ENCODE measurements at places on chromosomes 4 and X. TPM values are rescaled to one million over a fixed set of nuclear protein-coding genes. Genes with fewer than 3 reads are reported as not detected.

Gene TIMM8A
- 7.8 TPM for polyA plus RNA-seq

Gene TMEM35A
- polyA plus RNA-seq, result 1.5 TPM

Gene FOXR2
- polyA plus RNA-seq, result not detected

Gene ADH4
- polyA plus RNA-seq, result 0.42 TPM

Gene CNGA1
- 0.59 TPM for polyA plus RNA-seq

Gene ADGRG2
- polyA plus RNA-seq, result 14.3 TPM

- DNase-seq, result peak; percentile 16
Observed at GRCh38 chrX:10447564-10448214, 172.7 kb downstream of the MID1 start.

DNA sequence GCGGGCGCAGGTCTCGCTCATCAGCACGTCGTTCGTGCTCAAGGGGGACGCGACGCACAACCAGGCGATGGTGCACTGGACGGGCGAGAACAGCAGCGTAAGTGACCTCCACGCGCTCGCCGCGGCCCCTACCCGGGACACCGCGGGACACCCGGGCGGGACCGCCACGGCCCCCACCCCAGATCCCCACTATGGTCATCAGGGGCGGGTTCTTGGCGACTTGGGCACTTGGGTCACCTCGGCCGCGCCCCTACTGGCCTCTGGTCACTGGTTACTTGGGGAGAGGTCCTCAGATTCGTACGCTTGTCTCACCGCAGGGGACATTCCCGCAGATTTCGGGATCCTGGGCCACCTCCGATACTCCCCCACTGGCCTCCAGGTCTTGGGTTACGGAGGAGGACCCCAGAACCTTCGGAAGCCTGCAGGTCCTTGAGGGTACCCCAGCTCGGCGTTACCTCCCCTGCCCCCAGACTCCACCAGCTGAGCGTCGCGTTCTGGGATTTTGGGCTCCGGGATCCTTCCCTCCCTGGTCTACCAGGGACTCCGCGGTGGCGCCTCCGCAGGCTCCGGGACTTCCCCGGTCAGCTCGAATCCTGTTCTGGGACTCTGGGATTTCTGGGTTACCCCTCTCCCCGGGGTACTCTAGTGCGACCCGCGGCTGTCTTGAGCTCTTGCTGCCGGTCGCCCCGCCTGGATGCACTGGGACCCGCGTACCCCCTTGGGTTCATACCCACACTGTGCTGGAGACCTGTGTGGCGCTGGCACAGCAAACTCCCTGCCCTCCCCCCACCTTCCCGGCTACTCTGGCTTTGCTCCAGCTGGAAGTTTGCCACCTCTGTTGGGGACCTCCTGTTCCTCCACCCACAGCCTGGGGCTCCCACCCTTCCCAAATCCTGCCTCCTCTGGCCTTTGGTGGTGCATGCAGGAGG is 956 bp downstream of the SORCS2 start:
- DNase-seq, result peak; percentile 52

- peak; percentile 50 for DNase-seq
Observed at GRCh38 chr4:40710484-40711254, 39.1 kb upstream of the NSUN7 start.

DNA sequence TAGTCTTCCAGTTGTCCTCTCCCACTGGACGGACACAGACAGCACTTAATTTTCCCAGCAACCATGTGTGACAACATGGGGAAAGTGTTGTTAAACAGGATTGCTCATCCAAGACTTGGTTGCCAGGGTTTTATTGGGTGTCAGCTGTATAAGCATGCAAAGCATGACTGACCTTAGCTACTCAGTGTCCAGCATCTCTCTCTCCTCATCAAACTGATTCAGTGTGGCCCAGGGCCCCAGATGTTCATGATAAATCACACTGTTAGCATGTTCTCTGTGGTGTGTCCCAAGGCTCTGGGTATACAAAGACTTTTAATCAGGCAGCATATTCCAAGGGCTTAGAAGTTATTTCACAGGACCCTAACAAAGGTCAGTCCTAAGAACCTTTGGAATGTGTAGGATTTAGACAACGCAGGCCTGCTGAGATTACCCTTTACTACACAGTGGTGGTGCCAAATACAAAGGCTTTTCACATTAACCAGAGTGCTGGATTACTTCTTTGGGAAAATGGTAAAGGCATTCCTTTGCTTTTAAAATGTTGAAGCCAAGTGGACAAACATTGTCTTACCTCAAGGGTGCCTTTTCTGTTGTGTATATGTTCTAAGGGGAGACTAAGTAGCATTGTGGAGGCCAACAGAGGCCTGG is 213.3 kb downstream of the GLUD2 start:
- peak; percentile 45 for DNase-seq

DNA sequence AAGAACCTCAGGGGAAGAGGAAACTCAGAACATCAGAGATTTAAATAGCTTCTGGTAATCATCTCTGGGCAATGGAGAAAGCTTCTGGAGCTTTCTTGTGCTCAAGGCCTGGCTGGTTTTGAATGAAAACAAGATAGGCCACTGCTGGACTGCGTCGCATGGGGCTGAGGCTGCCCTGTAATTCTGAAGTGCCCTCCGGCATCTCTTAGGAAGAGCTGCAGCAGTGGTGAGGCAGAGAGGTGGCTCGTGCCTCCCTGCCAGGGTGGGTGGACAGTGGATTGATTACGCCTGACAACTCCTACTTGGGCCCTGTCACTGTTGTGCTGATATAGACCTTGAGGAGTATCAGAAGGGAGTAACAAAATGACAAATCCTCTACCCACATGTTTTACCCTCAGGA is 279.7 kb downstream of the NR3C2 start:
- no peak for DNase-seq

- no peak for DNase-seq
Observed at GRCh38 chr4:182645511-182645910, 271.7 kb downstream of the DCTD start.

DNA sequence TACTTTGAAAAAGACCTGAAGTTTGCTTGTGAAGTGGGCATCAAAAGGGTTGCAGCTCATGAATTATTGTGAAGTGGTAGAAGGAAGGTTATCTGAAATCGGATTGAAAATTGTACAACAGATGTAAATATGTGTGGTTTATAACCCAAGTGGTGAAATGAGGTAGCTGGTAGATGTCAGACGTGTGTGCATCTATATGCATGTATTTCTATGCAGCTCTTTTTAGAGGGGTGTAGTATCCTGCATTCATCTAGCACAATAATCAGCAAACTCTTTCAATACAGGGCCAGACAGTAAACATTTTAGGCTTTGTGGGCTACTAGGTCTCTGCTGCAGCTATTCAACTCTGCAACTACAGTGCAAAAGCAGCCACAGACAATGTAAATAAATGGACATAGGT is 9.4 kb downstream of the ATRX start:
- no peak for DNase-seq

DNA sequence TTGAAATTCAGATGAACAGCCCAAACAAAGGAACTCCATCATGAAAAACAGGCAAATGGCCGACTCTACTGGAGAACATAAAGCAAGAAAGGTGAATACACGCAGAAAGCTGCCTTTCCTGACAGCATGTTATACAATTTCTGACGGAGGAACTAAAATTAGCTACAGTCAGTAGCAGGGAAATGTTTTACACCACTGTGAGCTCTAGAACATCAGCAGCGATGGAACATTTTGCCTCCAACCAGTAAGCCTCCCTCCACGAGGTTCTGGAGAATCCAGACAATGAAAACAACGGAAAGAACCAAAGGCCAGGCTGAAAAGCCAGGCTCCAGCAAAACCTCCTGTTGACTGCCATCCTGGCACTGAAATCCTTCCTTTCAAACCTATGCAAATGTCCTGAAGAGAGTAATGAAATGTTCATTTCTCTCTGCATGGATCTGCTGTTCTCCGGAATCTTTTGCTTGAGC is 78.9 kb downstream of the IRF2 start:
- DNase-seq, result no peak

- no peak for DNase-seq
Observed at GRCh38 chr4:140931911-140932310, 175.7 kb upstream of the TBC1D9 start.

GRCh38 chr4:41976775-41977516 is 4.6 kb upstream of the DCAF4L1 start:
- DNase-seq, result no peak

DNA sequence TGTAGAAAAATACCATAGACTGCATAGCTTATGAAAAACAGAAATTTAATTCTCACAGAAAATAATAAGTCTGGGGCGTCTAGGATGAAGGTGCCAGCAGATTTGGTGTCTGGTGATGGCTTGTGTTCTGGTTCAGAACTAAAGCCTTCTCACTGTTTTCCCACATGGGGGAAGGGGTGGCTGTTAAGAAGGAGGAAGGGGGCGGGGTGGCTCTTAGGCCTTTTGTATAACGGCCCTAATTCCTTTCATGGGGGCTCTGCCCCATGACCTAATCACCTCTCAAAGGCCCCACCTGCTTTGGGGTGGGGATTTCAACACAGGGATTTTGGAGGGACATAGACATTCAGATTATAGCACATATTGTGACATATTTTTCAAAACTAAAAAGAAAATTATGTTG is 173.2 kb upstream of the TECRL start:
- DNase-seq, result no peak

DNA sequence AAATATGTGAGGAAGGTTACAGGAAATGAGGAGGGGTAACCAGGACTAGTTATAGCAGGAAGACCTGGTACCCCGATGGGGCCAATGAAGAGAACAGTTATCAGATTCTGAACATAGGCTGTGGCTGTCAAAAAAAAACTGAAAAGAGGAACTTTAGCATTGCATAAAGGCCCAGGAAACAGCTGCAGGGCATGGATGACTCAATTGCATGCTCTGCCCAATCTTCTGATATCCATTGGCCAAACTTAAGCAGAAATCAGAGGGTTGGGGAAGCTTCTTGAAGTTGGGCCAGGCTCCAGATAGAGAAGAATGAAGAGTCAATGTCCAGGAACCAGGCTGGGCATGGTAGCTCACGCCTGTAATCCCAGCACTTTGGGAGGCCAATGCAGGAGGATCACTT is 1222.4 kb upstream of the PRKX start:
- DNase-seq, result peak; percentile 68

GRCh38 chrX:114717921-114718320 is 134.0 kb downstream of the HTR2C start:
- no peak for DNase-seq

DNA sequence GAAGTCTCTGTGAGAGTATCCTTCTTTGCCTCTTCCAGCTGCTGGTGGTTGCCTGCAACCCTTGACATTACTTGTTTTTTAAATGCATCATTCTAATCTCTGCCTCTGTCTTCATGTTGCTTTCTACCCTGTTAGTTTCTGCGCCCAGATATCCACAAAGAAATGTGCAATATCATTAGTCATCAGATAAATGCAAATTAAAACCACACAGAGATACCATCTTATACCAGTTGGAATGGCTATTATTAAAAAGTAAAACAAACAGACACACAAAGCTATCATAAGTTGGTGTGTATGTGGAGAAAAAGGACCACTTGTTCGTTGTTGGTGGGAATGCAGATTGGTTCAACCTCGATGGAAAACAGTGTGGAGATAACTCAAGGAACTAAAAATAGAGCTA is 517.4 kb downstream of the FAT4 start:
- no peak for DNase-seq

DNA sequence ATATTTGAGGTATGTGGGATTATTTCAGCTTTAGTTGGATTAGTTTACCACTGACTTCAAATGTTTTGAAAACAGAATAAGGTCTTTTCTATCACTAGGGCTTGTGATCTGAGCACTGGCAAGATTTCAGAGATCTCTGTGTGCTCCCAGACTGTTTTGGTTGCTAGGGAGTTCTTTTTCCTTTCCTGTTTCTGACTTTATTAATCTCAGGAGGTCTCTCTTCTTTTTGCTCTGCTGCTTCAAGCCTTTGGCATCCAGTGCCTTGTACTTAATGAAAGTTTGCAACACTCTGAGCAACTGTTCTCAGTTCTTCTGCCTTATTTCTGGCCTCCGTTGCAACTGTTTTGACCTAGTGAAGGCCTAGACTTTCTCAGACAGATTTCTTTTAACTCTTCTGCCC is 32.1 kb upstream of the PAQR3 start:
- peak; percentile 95 for DNase-seq

Measured in muscle of leg (tissue), 16 donors.